Activated B cell treated with CpG ODN at 0.5 μM for 24 hours (primary cell): ENCODE measurements at places on chromosomes 12 and 14.

GRCh38 chr12:47551426-47551851 lies 154.4 kb downstream of the RPAP3 start:
- no peak for DNase-seq

- peak; percentile 69 for DNase-seq
Observed at GRCh38 chr14:49621114-49621881, 699 bp downstream of the MGAT2 start.

- no peak for DNase-seq
Observed at GRCh38 chr12:71636704-71637115, 26.9 kb downstream of the ZFC3H1 start.

DNA sequence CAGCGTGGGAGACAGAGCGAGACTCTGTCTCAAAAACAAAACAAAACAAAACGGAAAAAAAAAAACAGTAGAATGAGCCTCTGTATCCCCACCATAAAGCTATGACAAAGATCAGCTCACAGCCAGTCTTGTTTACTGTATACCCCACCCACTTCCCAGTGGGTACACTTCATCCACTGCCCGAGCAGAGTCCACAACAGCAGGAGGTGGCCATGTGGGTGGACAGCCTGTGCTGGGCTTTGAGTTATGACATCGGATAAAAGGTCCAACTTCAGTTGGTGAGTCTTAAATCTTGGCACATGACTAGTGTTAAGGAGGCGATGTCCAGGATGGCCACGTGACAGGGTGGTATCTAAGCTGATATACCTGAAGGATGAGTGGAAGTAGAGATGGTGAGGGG lies 34.8 kb upstream of the MAPKAPK5 start:
- DNase-seq, result no peak

DNA sequence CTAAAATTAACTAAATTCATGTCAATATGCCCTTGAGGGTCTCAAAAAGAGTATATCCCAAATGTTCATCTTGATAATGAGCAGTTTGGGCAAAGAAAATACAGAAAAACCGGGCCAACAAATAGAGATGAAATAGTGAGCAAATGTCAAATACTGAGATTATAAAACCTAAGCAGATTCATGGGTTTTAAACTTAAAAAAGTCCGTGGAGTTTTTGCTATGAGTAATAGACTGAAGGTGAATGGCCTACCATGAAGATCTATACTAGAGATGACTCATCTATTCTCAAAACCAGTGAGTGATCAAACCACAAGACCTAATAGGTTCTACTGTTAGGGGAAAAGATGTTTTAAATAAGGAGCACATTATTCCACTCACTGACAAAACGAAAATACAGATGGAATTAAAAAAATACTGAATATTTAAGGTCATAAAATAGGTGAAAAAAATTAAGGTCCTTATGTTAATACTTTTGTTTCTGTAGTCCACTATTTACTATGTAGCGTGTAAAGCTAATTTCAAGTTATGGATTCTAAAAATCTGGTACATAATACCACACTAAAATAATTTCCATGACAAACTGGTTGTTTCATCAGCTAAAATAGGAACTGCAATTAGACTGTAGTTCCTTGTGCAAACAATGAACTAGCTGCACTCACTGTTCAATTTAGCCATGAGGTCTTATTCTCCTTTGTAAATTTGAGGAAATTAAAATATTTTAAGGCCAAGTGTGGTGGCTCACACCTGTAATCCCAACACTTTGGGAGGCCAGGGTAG lies 5.0 kb downstream of the HNRNPC start:
- no peak for DNase-seq

DNA sequence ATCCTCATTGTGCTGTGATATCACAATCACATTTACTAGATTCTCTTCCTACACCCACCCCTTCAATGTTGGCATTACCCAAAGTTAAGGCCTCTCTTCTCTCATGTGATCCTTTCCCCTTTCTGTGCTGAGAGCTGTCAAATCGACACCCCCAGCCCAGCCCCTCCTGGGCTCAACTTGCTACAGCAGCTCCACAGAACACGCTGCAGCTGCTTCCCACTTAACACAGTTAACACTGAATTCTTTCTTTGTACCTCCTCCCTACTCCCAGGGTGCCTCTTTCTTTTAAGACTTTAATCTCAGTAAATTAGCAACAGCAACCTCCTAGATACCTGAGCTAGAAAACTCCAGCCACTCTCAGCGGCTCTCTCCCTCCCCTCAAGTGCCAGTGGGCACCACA lies 17.8 kb downstream of the SPTB start:
- no peak for DNase-seq

- DNase-seq, result no peak
Observed at GRCh38 chr12:132397934-132398385, 68.6 kb upstream of the GALNT9 start.

DNA sequence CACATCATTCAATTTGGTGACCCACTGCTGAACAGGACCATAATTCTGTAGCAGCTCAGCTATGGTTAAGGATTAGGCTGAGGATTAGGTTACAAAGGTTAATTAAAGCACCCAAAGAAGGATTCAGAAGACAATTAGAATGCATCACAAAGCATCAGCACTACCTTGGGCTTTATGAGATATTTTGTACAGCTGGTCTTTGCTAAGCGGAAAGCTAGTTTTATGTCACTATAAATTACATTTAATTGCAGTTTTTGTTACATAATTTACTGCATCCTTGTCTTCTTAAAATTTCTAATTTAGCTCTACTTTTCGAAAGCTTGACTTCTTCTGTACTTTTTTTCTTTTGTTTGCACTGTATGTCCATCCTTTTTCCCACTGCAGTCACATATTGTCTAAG lies 711.5 kb downstream of the RPS29 start:
- no peak for DNase-seq

- no peak for DNase-seq
Observed at GRCh38 chr14:90274019-90274418, 17.7 kb downstream of the PSMC1 start.
